ENCODE measurements at places on chromosomes 13 and 19.

DNA sequence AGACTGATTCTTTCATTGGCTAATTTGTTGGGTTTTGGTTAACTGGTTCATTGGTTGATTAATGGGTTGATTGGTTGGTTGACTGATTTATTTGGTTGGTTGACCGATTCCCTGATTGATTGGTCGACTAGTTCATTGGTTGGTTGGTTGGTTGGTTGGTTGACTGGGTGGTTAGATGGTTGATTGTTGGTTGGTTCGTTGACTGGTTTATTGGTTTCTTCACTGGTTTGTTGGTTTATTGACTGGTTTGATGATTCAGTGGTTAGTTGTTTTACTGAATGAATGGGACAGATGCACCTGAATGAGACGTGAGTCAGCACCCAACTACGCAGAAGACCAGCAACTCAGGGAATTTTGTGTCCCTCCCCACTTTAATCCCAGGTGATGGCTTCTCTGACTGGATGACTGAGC is 2.7 kb upstream of the NUP62 start:
- DNase-seq, result no peak

GRCh38 chr19:7986321-7987113 is 18.9 kb downstream of the ELAVL1 start:
- no peak for DNase-seq

- DNase-seq, result no peak
These were observed 437.6 kb downstream of the HS6ST3 start for GRCh38 chr13:96527497-96527896.

GRCh38 chr19:56699552-56699951 is 28.0 kb upstream of the ZNF835 start:
- no peak for DNase-seq

DNA sequence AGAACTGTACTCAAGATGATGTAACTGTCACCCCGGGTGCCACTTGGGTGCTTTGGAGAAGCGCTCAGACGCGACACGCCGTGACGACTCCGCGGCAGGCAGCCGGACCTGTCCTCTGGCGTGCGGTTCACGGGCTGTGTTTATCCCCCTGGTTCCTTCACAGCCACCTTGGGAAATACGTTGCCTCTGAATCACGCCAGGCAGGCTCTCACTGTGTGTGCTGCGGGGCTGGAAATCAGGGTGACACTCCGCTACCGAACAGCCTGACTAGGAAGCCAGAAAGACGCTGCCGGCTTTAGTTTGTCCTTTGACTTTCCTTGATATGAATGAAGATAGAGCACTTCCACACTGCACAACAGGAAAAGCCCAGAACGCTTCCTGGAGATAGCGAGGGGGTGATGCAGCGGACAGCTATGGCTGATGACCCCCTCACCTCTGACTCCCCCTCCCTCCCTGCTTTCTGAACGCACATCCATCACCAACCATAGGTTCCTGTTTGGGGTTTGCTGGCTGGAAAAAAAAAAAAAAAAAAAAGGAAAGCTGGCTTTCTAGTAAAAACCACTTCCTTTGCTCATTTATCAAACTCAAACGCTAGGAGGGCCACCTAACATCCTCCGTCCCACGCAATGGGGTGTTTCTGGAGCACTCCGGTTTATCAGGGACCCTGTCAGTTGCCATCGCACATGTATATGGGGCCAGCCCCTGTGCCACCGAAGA is 3.7 kb upstream of the GP6 start:
- no peak for DNase-seq

DNA sequence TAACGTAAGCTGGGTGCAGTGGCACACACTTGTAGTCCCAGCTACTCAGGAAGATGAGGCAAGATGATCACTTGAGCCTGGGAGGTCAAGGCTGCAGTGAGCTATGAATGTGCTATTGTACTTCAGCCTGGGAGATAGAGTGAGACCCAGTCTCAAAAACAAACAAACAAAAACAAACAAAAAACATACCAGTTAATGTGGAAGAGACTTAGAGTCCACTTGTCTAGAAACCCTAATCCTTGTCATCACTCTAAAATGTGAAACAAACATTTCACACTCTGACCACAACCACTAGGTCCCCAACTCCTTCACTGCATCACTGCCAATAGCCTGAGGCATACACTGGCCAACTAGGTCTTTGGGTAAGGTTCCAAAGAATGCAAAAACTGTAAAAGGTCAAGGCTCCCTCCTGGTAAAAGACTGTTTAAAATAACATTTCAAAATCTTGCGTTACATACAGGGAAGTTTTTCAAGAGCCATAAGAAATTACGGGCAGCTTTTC is 28.6 kb upstream of the CYP2B6 start:
- no peak for DNase-seq

DNA sequence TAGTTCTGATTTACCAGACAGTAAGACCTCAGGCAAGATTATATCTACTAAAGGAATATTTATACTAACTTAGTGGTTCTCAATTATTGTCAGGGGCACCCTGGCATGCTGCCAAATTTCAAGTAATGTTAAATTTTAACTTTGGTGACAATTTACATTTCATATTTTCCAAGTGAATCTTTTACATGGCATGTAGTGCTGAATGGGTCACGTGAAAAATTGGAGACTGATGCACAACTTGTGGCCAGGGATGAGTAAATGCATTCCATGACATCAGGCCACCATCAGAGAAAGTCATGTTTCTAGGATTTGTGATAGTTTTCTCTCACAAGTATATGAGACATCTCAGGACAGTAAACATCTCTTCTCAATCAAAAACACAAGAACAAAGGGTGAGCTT is 202.6 kb upstream of the SOX21 start:
- DNase-seq, result no peak

GRCh38 chr13:99261059-99261458 is 2.9 kb upstream of the GPR18 start:
- no peak for DNase-seq

DNA sequence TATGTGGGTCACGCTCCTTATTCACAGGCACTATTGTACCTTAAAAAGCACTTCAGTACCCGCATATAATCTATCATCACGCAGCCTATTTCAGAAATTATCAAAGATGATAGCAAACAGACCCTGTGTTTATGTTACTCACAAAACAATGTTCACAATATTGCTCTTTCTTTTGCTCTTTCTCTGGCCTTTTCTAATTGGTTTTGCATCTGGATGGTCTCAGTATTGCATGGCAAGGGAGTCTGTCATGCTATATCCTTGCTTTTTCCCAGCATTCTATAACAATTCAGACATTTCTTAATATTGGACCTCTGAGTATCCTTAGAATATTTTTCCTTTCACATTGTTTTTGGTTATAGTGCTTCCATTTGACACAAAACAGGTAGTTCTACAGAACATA is 541.8 kb upstream of the KLF12 start:
- DNase-seq, result no peak

- no peak for DNase-seq
These were observed 211.7 kb downstream of the NHLRC3 start for GRCh38 chr13:39249982-39250381.

DNA sequence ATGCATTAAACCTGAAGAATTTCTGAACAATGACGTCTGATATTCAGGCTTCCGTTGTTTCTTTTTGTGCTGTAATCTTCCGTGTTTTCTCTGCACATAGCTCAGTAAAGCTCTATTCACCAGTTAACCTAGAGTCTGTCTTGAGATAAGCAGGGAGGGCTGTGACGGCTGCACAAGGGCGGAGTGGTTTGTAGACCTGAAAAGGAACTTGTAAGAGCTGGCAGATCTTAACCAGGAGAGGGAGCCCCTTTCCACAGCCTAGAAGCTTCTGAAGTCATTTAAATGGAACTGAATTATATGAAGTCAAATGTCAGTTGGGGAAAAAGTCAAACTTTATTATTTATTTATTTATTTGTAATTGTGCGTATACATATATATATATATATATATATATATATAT is 27.5 kb downstream of the DPRX start:
- DNase-seq, result no peak

DNA sequence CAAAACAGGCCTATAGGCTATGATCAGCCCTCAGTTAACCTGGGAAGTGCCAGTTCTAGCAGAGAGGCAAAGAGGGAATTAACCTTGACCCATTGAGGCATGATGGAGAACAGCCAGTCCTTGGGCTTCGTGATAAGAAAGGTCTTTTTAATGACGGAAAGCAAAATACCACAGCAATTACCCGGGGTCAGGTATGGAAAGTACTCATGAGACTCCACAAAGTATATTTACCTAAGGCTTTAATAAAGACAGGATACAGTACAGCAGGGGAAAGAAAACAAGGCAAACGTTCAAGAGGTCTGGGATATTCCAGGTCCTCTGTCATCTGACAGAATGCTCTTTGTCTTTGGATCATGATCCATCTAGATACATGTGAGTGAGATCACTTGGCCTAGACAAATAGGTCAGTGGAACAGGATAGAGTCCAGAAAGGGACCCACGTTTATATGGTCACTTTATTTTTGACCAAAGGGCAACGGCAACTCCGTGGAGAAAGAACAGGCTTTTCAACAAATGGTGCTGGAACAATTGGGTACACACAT is 52.2 kb downstream of the WDFY2 start:
- DNase-seq, result no peak

- no peak for DNase-seq
These were observed 1.0 kb upstream of the TYROBP start for GRCh38 chr19:35908973-35909683.

DNA sequence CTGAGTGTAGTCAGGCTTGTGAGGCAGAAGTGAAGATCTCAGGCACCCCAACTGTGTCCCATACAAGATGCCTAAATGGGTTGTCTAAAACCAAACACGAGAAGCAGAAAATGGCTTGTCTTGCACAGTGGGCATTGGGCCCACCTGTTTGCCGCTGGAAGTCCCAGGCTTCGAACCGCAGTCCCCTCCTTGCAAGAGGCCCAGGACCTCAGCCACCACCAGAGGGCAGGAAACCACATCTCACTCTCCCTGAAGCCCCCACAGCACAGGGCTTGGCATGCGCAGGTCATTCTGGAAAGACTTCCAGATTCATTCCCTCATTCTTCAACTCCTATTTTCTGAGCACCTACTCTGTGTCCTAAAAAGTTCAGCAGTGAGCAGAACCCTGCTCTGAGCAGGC is 973.7 kb downstream of the UQCRFS1 start:
- peak; percentile 66 for DNase-seq

Data from ecto neural progenitor cell (in vitro differentiated cells).